NCI-H2171 treated with DMSO at 0.1 percent for 48 hours (cell line): ENCODE measurements at places on chromosomes 16 and 17.

GRCh38 chr17:70067134-70067533 is 7.9 kb upstream of the KCNJ16 start:
- no peak for DNase-seq

DNA sequence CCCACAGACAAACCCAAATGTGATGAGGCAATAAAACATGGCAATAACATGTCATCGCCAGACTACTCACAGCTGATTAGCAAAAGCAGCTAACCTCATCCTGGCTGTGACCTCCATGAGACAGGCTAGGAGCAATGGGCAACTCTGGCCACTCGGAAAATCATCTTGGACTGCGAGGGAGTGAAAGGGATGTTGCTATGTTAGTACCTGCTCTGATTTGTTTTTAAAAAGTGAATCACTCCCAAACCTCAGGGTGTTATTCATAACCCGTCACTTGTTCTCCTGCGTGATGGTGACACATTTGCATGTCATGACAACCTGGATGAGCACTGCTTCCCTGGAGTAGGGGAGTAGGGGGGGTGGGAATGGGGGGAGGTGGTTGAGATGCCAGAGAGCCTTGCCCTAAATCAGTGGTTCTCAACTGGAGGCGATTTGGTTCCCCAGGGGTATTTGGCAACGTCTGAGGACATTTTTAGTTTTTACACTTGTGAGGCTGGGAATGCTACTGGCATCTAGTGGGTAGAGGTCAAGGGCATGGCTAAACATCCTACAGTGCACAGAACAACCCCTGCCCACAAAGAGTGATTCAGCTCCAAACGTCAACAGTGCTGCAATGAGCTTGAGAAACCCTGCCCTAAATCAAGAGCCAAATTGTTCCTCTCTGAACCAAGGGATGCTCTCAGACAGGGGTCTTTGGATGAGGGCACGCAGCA is 241.7 kb downstream of the SOX9 start:
- no peak for DNase-seq

DNA sequence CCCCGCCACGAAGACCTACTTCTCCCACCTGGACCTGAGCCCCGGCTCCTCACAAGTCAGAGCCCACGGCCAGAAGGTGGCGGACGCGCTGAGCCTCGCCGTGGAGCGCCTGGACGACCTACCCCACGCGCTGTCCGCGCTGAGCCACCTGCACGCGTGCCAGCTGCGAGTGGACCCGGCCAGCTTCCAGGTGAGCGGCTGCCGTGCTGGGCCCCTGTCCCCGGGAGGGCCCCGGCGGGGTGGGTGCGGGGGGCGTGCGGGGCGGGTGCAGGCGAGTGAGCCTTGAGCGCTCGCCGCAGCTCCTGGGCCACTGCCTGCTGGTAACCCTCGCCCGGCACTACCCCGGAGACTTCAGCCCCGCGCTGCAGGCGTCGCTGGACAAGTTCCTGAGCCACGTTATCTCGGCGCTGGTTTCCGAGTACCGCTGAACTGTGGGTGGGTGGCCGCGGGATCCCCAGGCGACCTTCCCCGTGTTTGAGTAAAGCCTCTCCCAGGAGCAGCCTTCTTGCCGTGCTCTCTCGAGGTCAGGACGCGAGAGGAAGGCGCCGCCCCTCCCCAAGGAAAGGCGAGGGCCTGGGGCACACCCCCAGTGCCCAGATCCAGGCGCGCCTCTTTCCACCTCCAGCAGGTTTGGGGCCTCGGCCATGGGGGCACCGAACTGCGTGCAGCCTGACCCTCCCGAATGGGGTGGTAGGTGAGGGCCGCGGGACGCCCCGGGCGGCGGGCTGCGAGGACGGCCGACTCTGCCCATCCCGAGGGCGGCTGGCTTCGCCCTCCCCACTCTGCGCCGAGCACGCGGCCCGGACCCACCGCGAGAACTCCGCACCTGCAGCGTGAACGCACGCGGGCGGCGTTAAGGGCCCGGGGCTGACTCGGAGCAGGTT is 664 bp downstream of the HBQ1 start:
- peak; percentile 81 for DNase-seq

GRCh38 chr17:31321481-31321880 is at the start of gene EVI2A:
Gene EVI2A, minus strand, starts transcription at chr17:31321622. Its CDS starts 2,609 bp downstream, at chr17:31319013.
- DNase-seq = no peak

- DNase-seq = no peak
Measured at GRCh38 chr16:85428899-85429775, 184.0 kb upstream of the GSE1 start.

GRCh38 chr17:43662413-43663141 is 855 bp upstream of the MEOX1 start:
- DNase-seq = no peak

DNA sequence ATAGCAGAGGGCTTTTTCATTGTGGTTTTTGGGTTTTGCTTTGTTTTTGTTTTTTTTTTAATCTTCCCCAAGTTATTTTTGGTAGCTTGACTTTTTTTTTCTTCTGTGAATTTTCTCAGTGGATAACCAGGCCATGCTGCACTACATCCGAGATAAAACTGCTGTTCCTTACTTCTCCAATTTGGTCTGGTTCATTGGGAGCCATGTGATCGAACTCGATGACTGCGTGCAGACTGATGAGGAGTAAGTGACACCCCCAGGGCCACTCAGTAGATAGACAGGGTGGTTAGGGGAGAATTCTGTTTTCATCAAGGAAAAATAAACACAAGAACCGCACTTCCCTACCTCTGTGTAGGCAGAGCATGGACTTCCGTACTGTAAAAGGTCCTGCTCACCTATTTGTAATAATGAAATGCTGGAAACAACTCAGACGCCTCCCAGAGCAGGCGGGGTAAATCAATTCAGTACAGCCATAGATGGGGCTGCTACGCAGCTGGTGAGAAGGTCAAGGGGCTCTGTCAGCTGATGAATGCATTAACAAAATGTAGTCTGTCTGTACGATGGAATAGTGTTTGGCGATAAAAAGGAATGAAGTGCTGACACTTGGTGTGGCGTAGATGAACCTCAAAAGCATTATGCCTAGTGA is 28.6 kb downstream of the CLEC16A start:
- no peak for DNase-seq

GRCh38 chr17:48131216-48131824 is 23.8 kb downstream of the SNX11 start:
- peak; percentile 50 for DNase-seq

DNA sequence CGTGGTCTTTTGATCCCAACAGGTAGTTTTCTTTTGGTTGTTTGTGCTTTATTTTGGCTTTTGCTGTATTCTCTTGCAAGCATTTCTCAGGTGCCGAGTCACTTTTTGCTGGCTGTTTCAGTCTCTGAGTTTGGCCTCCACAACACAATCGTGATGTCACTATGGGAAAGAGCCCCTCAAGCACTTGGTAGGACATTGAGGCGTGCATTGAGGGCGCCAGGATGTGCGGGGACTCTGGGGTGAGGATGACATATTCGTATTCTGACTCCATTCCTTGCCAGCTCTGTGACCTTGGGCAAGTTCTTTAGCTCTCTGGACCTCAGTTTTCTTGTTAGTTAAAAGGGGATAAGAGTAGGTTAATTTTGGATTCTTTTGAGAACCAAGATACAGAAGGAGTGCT is 13.0 kb downstream of the KSR1 start:
- DNase-seq = no peak

GRCh38 chr16:62814891-62815290 is 778.7 kb upstream of the CDH8 start:
- no peak for DNase-seq

DNA sequence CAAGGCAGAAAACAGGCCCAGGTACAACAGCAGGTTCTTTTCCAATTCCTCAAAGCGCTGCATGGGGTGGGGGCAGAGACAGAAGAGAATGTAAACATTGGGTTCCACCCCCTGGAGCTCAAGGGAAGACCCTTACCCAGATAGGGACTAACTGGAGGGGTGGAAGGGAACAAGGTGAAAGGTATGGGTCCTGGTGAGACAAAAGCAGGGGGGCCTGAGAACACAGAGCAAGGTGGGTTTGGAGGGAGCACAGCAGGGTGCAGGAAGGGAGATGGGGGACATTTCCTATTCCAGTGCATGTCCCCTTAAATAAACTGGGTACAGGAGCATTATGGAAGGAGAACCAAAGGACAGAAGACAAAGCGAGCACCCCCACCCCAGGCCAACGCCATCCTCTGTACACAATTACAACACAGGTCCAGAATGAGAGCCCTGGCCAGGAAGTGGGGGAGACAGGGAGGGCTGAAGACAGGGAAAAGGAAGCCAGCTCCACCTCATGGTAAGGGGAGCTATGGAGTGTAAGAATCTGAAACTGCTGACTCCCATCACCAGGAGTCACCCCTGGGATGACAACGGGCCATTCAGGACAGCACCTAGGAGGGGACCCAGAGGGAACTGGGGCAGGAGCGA is 2.1 kb upstream of the CD2BP2 start:
- DNase-seq = no peak

- DNase-seq = no peak
Measured at GRCh38 chr17:82922646-82923045, 82.8 kb upstream of the ZNF750 start.

DNA sequence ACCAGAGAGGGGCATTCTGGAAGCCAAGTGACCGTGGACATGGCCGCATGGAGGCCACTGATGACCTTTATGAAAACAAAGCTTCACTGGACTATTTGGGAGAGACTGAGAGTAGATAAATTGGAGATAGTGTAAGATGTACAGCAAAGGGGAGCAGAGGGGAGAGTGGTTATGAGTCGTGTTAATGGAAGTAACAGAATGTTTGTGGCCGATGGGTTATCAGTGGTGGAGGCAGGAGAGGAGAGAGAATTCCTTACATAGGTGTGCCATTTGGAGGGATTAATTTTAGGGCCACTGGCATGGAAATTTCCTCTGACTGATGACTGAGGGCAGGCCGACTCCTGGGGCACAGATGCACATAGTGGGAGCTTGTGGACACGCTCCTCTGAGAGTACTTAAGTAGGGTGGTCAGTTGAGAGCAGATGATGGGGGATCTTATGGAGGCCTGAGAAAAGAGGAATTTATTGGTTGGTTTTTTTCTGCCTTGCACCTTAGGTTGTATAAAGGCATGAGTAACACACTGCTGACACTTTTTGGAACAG is 19.2 kb downstream of the PRPSAP2 start:
- no peak for DNase-seq

DNA sequence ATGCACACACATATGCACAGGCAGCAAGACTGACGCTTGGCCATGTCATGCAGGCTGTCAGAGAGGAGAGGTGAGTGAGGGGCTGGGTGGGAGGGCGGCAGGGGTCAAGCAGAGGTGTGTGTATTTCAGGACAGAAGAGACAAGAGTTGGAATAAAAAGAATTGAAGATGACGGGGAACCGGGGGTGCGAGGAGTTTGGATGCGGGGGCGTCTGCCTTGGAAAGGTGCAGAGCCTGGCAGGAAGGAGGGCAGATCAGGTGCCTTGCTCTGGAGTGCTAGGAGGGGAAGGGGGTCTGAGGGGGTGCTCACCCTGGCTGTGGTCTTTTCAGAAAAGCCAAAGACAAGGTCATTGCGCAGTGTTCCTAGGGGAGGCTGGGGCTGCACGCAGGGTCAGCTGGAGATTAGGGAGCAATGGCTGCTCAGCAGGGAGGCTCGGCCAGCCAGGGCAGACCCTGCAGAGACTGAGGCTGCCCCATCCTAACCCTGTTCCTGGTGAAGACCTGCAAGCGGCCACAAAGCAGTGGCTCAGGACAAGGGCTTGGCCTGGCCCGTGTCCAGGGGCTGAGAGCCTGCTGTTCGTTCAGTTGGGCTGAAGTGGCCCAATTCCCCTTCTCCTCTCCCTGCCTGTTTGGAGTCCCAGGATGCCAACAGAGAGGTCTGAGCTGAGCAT is 23.7 kb upstream of the CBX4 start:
- DNase-seq = no peak

DNA sequence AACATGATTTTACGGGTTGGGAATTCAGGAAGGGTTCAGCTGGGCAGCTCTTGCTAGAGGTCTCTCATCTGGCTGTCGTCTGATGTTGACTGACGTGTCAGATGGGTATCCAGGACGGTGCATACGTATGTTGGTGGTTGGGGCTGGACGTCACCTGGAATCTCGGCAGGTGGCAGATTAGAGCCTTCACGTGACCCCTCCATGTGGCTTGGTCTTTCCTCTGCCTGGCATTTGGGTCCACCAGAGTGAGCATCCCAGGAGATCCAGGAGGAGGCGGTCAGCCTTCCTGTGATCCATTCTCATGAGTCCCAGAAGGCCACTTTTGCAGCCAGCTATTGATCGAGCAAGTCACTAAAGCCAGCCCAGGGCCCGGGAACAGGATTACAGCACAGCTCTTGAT is 202.7 kb downstream of the FOXL1 start:
- DNase-seq = no peak

DNA sequence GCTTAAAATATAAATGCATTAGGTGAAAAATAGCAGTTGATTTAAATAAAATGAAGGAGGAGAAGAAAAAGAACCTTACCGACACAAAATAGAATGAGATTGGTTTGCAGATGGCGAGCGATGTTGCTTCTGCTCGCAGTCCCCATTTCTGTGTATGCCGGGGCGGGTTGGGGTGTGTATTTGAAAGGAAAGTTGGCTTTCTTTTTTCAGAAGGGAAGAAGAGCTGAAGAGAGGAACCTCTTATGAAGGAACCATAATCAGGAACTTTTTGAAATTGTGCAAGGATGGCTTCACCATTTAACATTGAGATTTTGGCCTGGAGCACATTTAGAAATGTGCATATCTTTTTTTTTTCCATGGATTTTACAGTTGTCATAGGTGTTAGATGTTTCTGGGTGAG is at the start of gene IGSF6:
Gene IGSF6, minus strand, starts transcription at position 156 of the 400 bp plus-strand sequence. Its CDS starts 10 bp downstream, at position 146.
- DNase-seq = no peak

GRCh38 chr16:11784038-11784369 is 13.1 kb downstream of the ZC3H7A start:
- no peak for DNase-seq
